ENCODE measurements at places on chromosomes 2 and 18.

DNA sequence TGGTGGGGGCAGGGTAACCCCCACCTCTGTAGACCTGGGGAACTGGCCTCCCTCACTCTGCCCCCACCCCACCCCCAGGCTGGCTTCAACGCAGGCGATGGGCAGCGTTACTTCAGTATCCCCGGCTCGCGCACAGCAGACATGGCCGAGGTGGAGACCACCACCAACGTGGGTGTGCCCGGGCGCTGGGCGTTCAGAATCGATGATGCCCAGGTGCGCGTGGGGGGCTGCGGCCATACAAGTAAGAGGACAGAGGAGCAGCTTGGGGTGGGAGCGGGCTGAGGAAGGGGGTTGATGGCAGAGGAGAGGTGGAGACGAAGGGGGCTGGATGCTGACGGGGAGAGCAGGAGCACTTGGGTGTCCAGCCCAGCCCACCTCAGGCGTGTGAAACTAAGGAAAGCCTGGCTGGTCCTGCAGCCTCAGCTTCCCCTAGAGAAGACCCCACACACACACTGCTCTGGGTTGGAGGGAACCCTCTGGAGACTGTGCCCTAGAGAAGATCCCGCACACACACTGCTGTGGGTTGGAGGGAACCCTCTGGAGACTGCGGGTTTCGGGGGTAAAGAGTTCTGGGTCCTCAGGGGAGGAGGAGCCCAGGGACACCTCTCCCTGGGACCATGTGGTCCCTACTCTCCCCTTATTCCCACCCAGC is 36.2 kb downstream of the SNED1 start:
- DNase-seq: no peak

DNA sequence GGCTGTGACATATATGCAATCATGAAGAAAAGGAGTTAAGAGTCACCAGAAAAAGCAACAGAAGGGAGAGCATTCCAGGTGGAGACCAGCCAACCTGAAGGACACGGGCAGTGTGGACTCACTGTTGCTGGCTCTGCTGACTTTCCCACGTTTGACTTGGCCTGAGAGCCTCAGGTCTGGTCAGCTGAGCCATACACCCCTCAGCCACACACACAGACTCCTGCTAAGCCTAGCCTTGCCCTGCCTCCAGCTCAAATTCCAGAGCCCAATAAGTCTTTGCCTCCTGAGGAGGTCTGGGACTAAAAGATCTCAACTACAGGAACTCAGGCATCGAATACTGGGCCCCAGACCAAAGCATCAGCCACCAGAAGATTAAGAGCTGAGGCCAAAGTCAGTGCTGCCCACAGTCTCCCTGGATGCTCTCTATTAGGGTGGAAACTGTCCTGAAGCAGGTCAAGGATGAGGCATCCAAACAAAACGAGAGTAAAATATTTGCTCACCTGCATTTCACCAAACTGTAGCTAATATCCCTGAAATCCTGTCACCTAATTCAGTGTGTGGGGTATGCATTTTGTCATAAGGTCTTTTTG is 23.3 kb downstream of the CACNB4 start:
- no peak for DNase-seq

DNA sequence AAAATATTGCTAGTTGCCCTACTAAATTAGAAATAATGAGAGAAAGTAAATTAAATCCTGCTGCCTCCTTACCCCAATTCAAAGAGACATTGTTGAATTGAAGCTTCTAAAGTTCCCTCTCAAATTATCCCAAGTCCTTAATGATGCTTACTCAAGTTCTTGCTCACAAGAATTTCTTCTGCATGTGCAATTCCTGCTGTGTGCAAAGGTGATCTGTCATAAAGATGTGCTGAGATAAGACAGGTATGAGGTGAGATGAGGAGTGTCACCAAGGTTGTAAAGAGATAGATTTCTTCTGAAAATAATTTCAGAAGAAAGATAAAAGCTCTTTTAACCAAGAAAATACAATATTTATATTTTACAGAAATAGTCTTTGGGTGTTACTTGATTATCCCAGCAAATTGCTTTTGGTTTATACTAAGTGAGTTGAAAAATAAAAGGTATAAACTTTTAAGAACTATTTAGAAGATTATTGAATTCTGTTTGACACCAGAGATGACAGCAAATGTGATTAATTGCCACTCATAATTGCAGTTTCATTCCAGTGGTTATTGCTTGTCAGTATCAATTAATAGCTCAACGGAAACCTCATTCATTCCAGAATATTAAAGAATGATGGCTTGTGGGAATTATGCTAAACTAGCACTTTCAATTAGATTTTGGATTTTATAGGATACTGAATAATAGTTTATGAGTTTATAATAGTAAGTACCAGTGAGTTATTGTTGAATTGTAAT is 674.3 kb downstream of the STK39 start:
- no peak for DNase-seq

- DNase-seq: no peak
Observed at GRCh38 chr2:237664151-237664550, 36.8 kb downstream of the LRRFIP1 start.

- DNase-seq: no peak
Observed at GRCh38 chr2:207256476-207257207, 90.9 kb upstream of the KLF7 start.

DNA sequence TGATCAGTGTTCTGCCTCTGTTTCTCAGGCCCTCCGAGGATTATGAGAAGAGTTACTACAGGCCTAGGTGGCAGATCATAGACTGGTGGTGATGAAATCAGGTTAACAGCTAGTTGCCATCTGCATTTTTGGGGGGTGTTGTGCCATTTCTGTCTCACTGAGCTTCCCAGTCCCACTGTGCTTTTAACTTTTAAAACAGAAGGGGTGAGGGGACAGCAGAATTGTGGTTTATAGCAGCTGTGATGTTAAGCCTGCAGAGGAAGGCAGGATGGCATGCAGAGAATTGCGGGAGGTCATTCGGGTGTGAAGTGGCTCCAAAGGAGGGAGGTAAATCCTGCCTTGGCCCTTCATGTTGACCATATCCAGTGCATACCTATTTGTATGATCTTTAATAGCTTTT is 5.0 kb downstream of the CAB39 start:
- DNase-seq: peak; percentile 30
